ENCODE measurements at places on chromosomes 2 and 18. TPM values are rescaled to one million over a fixed set of nuclear protein-coding genes. Genes with fewer than 3 reads are reported as not detected.
A peak's percentile ranks its signal among the peaks of the same experiment; 100 is the strongest.

- H3K27me3 ChIP-seq, result no peaks in the 10 kb centered on the region
- H3K4me1 ChIP-seq, result peaks cover 6% of the 10 kb centered on the region
- DNase-seq, result no peak
- no peaks in the 10 kb centered on the region for H3K36me3 ChIP-seq
- H3K4me3 ChIP-seq, result no peak overlapping the region
These were observed 73.8 kb downstream of the MAP3K20 start for GRCh38 chr2:173149491-173149890.

DNA sequence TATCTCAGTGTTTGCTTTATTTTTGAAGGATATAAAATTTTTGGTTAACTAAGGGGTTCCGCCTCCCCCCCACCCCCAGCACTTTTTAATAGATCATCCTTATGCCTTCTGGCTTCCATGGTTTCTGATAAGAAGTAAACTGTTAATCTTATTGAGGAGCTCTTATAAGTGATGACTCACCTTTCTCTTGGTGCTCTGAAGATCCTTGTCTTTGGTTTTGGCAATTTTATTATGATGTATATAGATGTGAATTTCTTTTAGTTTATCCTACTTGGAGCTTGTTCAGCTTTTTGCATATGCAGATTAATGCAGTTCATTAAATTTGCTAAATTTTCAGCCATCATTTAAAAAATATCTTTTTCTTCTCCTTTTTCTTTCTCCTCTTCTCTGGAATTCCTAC lies 91.7 kb upstream of the CTAGE1 start:
- DNase-seq, result no peak
- H3K27me3 ChIP-seq, result no peaks in the 10 kb centered on the region
- H3K4me3 ChIP-seq, result no peak overlapping the region
- H3K4me1 ChIP-seq, result peaks cover 6% of the 10 kb centered on the region
- H3K27ac ChIP-seq, result no peak overlapping the region
- H3K36me3 ChIP-seq, result no peaks in the 10 kb centered on the region

GRCh38 chr2:159410276-159410675 lies 123.8 kb upstream of the WDSUB1 start:
- no peak for DNase-seq
- no peak overlapping the region for H3K27ac ChIP-seq
- peaks cover 37% of the 10 kb centered on the region for H3K36me3 ChIP-seq
- no peaks in the 10 kb centered on the region for H3K27me3 ChIP-seq

DNA sequence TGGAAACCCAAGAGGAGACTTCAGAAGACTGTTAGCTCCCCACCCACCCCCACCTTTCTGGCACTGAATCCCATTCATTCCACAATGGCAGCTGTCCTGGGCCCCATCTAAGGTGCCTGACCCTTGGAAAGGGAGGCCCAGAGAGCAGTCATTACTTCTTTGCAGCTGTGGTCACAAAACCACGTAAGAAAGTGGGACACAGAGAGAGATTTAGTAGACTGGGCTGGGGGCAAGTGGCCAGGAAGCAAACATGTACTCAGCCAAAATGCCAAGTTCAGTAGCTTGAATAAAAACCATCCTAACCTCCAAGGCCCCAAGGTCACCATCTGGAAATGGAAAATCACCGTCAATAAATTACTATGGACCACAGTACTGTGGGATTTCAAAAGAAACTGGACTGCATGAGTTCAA lies 381.4 kb downstream of the TNS1 start:
- no peaks in the 10 kb centered on the region for H3K4me1 ChIP-seq
- H3K36me3 ChIP-seq, result no peaks in the 10 kb centered on the region
- DNase-seq, result peak; percentile 8
- no peak overlapping the region for H3K4me3 ChIP-seq
- no peak overlapping the region for H3K27ac ChIP-seq

The CIB4 gene
- not detected for total RNA-seq

DNA sequence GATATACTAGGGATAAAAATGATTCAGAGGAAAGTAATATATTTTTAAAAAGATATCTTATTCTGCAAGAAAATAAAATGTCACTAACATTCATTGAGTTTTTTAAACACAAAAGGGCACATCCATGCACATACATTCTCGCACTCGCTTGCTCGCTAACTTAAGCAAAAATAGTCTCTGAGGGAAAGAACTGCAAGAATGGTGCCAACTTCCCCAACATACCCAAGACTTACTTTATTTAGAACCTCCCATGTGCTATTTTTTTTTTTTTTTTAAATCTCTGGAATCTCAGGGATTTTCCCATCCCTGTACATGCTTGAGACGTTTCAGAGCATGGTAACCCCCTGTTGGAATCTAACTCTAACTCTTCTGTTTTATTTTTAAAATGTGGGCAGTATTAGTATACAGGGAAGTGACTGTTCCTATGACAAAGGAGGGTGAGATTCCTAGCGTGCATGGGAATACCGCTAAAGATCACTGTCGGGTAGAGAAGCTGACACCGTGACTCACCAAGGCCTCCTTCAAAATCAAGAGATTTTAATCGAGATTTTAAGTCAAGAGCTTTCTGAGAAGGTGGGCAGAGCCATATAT lies 187.9 kb upstream of the ZEB2 start:
- H3K4me3 ChIP-seq, result no peak overlapping the region
- no peaks in the 10 kb centered on the region for H3K4me1 ChIP-seq
- no peak overlapping the region for H3K27ac ChIP-seq
- no peak for DNase-seq
- H3K27me3 ChIP-seq, result no peaks in the 10 kb centered on the region

The GALNT3 gene
- 2.0 TPM for total RNA-seq

DNA sequence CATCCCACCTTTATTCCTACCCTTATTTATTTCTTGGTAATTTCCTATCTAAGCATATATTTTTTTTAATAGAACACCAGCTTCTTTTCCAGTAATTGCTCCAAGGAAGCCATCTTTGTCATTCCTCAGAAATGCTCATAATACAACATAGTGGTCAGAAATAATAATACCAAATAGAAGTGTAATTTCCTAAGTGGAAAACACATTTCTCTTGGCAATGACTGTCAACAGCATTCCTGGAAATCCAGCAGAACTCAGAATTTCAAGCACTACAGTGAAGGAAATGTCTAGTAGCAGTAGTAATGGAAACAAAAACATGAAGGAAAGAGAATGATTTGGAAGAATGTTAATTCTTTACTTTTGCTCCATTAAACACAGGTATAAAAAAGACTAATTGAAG lies 56.6 kb downstream of the GDF7 start:
- H3K4me3 ChIP-seq, result no peak overlapping the region
- peaks cover 3% of the 10 kb centered on the region for H3K36me3 ChIP-seq
- H3K4me1 ChIP-seq, result no peaks in the 10 kb centered on the region
- no peak for DNase-seq
- H3K27ac ChIP-seq, result no peak overlapping the region

DNA sequence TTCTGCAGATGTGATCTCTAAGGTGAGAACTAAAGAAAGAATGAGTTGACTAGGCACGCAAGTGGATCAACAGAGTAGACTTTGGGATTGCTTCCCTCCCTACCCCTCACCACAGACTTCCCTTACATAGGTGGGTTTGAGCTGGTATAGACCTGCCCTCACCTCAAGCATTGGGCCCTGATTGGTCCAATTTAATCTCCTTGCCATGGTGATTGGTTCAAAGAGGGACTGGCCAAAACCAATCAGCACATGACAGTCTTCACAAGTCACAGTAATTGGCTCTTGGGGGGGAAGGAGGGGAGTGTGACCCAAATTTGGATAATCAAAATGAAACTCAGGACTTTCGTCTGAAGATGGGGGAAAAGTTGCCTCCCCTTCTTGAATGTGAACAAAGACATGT lies 36.6 kb upstream of the LNPK start:
- H3K4me3 ChIP-seq, result no peak overlapping the region
- H3K27ac ChIP-seq, result no peak overlapping the region
- no peaks in the 10 kb centered on the region for H3K36me3 ChIP-seq
- peaks cover 13% of the 10 kb centered on the region for H3K27me3 ChIP-seq

GRCh38 chr18:58362027-58362575 lies 266.8 kb downstream of the ALPK2 start:
- no peaks in the 10 kb centered on the region for H3K4me1 ChIP-seq
- peak overlapping the region; percentile 12 for H3K27ac ChIP-seq
- DNase-seq, result no peak
- no peaks in the 10 kb centered on the region for H3K27me3 ChIP-seq

GRCh38 chr2:186201371-186201770 lies 284.7 kb upstream of the ZC3H15 start:
- H3K4me1 ChIP-seq, result no peaks in the 10 kb centered on the region
- H3K27me3 ChIP-seq, result no peaks in the 10 kb centered on the region
- no peak for DNase-seq
- no peaks in the 10 kb centered on the region for H3K36me3 ChIP-seq

DNA sequence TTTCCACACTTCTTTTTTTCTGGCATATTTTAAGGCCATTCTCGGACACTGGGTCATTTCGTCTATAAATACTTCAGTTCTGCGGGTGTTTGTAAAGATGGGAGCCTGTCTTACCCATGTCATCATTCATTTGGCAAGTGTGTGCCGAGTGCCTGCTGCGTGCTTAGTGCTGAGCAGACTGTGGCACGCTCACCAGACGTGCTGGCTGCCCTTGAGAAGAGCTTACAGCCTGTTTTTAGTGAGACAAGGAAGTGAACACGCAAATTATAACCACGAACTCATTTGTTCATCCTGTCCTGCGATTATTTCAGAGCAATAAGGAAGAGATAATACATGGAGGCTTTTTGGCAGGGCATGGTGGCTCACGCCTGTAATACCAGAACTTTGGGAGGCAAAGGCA lies 10.4 kb upstream of the STON1 start:
- H3K4me3 ChIP-seq, result no peak overlapping the region
- DNase-seq, result no peak
- peaks cover 41% of the 10 kb centered on the region for H3K36me3 ChIP-seq
- H3K4me1 ChIP-seq, result no peaks in the 10 kb centered on the region
- H3K27ac ChIP-seq, result no peak overlapping the region
- no peaks in the 10 kb centered on the region for H3K27me3 ChIP-seq

- no peak overlapping the region for H3K4me3 ChIP-seq
- H3K27ac ChIP-seq, result no peak overlapping the region
- no peaks in the 10 kb centered on the region for H3K27me3 ChIP-seq
- DNase-seq, result no peak
- H3K36me3 ChIP-seq, result no peaks in the 10 kb centered on the region
These were observed 14.4 kb downstream of the PHLPP1 start for GRCh38 chr18:62729487-62730386.

The NT5DC4 gene
- not detected for total RNA-seq

- no peaks in the 10 kb centered on the region for H3K4me1 ChIP-seq
- H3K27ac ChIP-seq, result no peak overlapping the region
- H3K27me3 ChIP-seq, result no peaks in the 10 kb centered on the region
- H3K4me3 ChIP-seq, result no peak overlapping the region
- no peak for DNase-seq
These were observed 77.1 kb upstream of the GALNT5 start for GRCh38 chr2:157180359-157180758.

DNA sequence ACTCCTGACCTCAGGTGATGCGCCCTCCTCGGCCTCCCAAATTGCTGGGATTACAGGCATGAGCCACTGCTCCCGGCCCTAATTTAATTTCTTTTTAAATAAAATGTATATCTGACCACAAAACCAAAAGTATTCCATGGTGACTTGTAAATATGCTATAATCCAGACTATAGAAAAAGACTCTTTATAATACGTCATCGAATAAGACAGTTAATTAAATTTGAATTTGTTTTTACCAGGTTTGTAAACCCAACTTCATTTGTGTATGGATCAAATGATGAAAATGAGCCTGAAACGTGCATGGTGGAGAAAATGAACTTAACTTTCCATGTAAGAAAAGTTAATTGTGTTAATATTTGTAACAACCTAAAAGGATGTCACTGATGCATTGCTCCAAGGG lies 69.9 kb downstream of the ITGA4 start:
- no peaks in the 10 kb centered on the region for H3K36me3 ChIP-seq
- H3K4me1 ChIP-seq, result no peaks in the 10 kb centered on the region

The GKN2 gene
- not detected for total RNA-seq

- H3K4me3 ChIP-seq, result no peak overlapping the region
- no peaks in the 10 kb centered on the region for H3K4me1 ChIP-seq
- H3K27me3 ChIP-seq, result no peaks in the 10 kb centered on the region
- DNase-seq, result no peak
These were observed 13.6 kb upstream of the RTN4 start for GRCh38 chr2:55063713-55064323.

- DNase-seq, result no peak
- H3K27me3 ChIP-seq, result no peaks in the 10 kb centered on the region
- no peak overlapping the region for H3K27ac ChIP-seq
- H3K4me1 ChIP-seq, result no peaks in the 10 kb centered on the region
- H3K4me3 ChIP-seq, result no peak overlapping the region
These were observed 139.8 kb upstream of the UBE2E3 start for GRCh38 chr2:180840641-180841040.

The ADAM23 gene
- 10.5 TPM for total RNA-seq

GRCh38 chr2:70247364-70248180 lies 856 bp downstream of the TIA1 start:
- peak overlapping the region; percentile 40 for H3K4me3 ChIP-seq
- H3K36me3 ChIP-seq, result no peaks in the 10 kb centered on the region
- DNase-seq, result no peak
- no peaks in the 10 kb centered on the region for H3K27me3 ChIP-seq
- H3K27ac ChIP-seq, result peak overlapping the region; percentile 98

DNA sequence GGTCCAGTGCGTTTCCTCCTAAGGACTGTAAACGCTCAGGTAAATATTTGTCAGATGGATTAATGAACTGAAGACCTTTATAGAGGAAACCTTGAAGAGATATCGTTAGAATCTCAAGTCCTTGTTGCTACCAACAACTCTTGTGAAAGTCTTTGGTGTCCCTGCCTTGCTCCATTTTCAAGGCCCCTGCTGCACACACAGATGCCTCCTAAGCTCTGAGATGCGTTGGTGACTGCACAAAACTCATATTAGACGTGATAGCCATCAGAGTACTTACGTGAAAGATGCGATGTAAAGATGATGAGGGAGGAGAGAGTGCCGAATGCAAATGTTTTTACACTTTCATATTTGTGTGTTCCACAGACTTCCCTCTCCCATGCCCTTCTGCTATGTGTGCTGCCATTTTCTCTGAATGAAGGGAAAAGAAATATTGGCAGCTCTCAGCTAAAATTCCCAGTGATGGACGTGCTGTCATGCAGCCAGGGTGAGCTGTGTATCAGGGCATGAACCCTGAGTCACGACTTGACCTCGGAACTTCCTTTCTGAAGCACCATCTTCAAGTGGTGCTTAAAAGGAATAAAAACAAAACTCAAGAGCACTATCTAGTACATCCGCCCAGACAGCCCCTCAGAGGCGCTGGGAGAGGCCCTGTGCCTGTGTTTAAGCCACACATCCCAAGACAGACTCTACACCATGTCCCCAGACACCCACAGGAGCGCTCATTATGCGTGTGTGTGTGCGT lies 117.4 kb downstream of the FAM210A start:
- H3K27me3 ChIP-seq, result no peaks in the 10 kb centered on the region
- H3K4me3 ChIP-seq, result no peak overlapping the region
- H3K4me1 ChIP-seq, result peaks cover 21% of the 10 kb centered on the region

DNA sequence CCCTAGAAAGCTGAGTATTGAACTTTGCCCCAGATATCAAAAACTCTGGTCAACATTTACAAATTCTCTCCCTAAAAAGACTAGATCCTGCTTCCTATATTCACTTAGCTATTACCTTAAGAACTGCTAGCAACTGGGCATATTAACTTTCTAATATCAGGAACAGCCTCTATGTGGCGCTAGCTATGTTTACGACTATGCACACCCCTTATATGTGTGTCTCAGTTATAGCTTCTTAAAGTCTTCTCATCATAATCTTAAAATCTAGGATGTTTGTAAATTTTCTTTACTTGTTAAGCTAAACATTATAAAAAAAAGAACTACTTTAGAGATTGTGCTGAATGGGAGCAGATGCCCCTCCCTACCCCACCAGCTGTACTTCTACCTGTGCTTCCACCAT lies 1.7 kb upstream of the STAMBP start:
- no peak overlapping the region for H3K27ac ChIP-seq
- H3K27me3 ChIP-seq, result no peaks in the 10 kb centered on the region
- DNase-seq, result no peak
- no peaks in the 10 kb centered on the region for H3K36me3 ChIP-seq
- H3K4me3 ChIP-seq, result no peak overlapping the region
- no peaks in the 10 kb centered on the region for H3K4me1 ChIP-seq
